Activated CD8-positive, alpha-beta T cell treated with anti-CD3 and anti-CD28 coated beads for 36 hours (primary cell): ENCODE measurements at places on chromosomes 4 and X. TPM values are rescaled to one million over a fixed set of nuclear protein-coding genes. Genes with fewer than 3 reads are reported as not detected.

DNA sequence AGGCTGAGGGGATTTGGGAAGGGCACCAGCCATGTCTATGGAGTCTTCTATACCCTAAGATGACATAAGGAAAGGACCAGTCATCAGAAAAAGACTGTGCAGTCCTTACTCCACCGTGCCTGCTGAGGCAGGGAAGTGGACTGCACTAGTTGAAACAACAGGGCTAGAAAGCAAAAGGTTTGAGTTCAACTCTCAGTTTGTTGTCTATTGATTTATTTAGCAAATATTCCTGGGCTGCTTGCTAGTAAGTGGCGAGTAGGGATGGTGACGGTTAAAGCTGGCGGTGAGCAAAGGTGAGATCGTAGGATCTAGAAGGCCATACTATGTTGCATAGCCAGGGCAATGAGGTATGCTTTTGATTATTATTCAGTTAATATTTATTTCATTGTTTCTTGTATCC lies 110.1 kb downstream of the SMIM20 start:
- H3K27me3 ChIP-seq, result peaks cover 25% of the 10 kb centered on the region
- DNase-seq, result no peak
- H3K4me3 ChIP-seq, result no peak overlapping the region
- no peaks in the 10 kb centered on the region for H3K36me3 ChIP-seq

DNA sequence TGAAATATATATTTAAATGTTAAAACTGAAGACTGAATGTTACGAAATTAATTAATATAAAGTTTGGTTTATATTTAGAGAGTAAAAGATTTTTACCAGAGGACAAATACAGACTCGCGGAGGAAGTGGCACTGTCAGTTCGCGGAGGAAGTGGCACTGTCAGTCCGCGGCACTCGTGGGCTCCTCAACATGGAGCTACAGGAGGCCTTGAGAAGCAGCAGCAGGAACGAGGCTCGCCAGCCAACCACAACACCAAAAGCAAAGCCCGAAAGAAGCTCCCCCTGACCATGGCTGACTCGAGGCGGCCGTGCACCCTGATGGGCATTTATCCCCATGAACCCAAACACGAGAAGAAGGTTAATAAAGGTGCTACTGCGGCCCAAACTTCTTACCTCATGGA lies 125.3 kb upstream of the PABPC4L start:
- H3K27ac ChIP-seq, result no peak overlapping the region
- no peaks in the 10 kb centered on the region for H3K36me3 ChIP-seq
- no peaks in the 10 kb centered on the region for H3K27me3 ChIP-seq
- no peak for DNase-seq
- no peaks in the 10 kb centered on the region for H3K4me1 ChIP-seq

DNA sequence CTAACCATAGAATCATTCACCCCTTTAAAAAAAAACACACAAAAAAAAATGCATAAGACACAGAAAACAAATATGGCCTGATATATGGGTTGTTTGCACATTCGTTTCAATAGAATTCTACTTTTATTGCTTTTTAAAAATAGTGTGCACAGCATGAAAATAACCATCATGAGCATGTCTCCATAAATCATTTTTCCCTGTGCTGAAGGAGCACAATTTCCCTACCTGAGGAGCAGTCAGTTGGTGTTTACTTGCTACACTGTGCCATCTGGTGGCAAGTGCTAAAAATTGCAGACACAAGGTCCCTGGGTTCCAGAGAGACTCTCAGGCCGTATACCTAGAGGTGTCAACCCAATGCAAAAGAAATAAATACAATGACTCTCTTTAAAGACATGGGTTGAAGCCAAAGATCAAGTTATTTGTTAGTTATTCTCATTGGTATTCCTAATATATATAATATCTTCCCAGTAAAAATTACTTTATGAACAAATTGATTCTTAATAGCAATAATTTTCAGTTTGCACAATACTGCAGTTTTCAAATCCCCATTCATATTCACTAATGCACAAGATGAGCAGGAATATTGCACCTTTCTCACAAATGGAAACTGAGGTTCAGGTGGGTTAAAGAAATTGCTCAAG lies 551.4 kb downstream of the IQCM start:
- no peak overlapping the region for H3K4me3 ChIP-seq
- no peaks in the 10 kb centered on the region for H3K4me1 ChIP-seq
- no peaks in the 10 kb centered on the region for H3K36me3 ChIP-seq
- no peak overlapping the region for H3K27ac ChIP-seq

Gene DCK
- total RNA-seq, result 37.2 TPM

Gene TBC1D14
- total RNA-seq, result 34.7 TPM

Gene LYAR
- total RNA-seq, result 78.4 TPM

Gene CXCL11
- total RNA-seq, result not detected
